Foreskin keratinocyte (primary cell): ENCODE measurements at places on chromosomes 16 and 17. TPM values are rescaled to one million over a fixed set of nuclear protein-coding genes. Genes with fewer than 3 reads are reported as not detected.

- no peak for DNase-seq
Observed at GRCh38 chr16:23048164-23048563, 101.1 kb downstream of the USP31 start.

DNA sequence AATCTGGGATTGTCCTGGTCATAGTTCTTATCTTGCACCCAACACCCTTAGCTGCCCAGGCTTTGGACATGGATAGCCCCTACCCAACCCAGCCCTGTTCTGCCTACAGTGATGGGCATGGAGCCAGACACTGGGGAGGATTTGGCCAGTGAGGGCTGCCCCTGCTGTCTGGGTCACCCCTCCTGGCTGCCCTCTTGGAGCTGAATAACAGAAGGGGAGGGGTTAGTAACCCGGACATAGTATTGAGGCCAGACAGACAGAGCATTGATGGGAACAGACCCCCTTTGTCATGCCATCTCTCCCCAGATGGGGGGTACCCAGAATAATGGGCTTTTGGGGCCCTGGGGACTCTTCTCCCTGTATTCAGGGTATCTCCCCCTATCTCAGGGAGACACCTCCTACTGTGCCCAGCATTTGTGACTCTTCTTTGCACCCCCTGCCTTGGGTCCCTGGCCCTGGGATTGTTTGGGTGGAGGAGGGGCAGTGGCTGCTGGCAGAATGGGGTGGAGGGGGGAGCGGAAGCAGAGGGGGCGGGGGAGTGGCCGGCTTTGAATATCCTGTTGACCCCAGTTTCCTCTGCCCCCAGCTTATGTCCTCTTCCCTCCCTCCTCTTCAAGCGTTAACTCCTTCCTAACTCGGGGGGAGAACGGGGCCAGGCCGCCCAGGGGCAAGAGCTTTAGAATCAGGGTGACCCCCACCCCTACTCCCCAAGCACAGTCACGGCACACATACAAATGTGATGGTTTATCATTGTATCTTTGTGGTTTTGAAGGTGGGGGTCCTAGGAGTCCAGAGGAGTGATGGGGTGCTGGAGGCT lies 17.0 kb downstream of the GJD3 start:
- no peak for DNase-seq

DNA sequence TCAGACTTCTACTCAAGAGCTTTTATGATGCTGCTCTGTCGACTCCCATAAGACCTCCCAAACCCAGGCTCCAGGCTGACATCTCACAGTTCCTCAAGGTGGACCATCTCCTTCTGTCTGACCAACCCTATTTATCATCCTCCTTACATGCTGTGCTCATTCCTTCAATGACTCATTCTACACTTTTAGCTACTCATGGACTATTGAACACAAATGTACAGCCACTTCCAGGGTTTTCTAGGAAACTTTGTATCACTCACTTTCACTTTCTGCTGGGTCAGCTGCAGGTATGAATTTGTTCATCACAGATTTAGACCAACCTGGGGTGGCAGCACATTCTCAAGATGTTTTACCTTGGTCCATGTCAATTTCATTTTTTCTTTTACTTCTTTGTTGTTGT lies 162.4 kb upstream of the FAM20A start:
- DNase-seq, result peak; percentile 75

DNA sequence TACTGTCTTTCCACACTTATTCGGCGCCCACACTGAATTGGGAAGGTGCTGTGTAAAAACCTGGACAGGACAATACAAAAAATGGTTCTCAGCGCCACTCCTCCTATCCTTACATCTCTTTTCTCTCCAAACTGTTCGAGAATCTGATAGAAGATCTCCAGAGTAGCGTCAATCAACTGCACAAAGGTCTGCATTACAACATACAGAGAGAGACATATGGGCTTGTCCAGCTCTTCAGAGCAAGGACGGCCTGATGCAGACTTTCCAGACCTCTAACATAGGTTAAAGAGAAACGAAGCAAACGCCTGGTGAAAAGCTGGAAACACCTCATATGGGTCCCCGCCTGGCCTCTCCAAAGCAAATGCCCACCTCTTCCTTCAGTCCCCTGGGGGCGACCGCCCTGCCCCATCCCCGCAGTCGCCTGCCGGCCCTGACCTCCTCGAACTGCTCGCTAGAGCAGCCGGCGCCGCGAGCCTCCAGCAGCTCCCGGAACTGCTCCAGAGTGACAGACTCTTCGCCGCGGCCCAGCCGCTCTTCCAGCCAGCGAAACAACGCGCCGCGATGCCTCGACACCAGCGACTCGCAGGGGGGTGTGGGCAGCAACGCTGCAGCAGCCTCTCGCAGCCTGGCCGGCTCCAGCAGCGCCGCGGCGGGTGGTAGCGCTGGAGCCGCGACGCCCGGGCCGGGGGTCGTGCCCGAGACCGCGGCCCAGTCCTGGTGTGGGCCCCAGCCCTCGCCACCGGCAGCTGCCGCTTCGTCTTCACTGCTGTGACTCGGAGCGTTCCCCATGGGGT lies 526 bp downstream of the ZZEF1 start:
- DNase-seq, result no peak

DNA sequence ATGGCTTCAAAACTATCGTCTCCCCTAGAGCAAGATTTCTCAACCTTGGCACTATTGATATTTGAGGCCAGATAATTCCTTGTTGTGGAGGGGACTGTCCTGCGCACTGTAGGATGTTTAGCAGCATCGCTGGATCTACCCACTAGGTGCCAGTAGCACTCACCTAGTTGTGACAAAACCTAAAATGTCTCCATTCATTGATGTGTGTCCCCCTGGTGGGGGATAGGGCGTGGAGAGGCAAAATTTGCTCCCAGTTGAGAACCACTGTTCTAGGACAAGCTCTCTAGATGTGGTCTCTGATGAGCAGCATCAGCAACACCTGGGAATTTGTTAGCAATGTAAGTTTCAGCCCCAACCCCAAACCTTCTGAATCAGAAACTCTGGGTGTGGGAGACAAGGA lies 259.0 kb downstream of the XYLT1 start:
- no peak for DNase-seq

GRCh38 chr17:33205552-33205951 lies 87.5 kb downstream of the ASIC2 start:
- no peak for DNase-seq

DNA sequence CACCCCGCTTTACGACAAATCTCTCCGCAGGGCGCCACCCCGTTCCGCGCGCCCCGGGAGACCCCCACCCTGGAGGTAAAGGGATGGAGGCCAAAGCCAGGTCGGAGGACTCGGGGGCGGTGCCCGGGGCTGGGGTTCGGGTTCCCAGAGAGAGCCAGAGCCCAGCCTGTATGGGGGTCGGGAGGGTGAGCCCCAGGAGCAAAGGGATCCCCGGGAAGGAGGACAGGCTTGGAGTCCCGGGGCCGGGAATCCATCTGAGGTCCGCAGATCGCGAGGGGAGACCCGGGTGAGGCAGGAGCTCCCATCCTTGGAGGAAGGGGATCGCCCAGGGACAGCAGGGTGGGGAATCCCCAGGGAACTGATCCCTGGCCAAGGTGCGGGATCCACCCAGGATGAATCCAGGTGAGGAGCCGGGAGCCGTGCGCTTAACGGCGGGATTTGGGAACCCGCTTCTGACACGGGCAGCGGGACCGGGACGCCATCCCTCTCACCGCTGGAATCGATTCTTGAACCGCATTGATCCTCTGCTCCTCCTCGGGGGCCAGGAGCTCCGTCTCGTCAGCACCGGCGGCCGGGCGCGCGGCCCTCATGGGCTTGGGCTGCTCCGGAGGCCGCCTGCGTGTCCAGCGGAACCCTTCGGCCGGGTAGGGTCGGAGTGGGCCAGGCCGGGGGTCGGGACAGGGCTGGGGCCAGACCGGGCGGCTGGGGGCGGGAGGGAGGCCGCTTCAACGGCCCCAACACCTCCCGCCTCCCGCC lies at the start of gene MMD:
Gene MMD, minus strand, starts transcription at position 657 of the 756 bp plus-strand sequence. Its CDS starts 140 bp downstream, at position 517.
- DNase-seq, result no peak

DNA sequence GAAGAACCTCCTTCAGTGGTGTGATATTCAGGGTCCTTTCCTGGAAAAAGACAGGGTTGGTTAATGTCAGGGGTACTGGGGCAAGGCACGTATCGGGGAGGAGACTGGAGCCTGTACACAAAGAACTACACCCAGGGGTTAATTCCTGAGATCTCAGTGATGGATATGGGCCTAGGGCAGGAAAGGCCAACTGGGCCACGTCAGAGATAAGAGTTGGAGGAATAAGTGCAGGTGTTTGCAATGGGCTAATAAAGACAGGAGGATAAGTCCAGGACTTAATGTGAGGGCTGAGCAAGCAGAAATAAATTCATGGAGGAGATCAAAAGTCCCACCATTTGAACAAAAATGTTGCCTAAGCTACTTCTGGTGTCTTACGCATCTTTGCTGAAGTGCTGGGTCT lies 10.4 kb upstream of the HERPUD1 start:
- DNase-seq, result no peak

GRCh38 chr17:74654742-74655141 lies 31.2 kb upstream of the CD300E start:
- DNase-seq, result no peak

- DNase-seq, result no peak
Observed at GRCh38 chr16:57982385-57982784, 11.5 kb upstream of the CNGB1 start.

DNA sequence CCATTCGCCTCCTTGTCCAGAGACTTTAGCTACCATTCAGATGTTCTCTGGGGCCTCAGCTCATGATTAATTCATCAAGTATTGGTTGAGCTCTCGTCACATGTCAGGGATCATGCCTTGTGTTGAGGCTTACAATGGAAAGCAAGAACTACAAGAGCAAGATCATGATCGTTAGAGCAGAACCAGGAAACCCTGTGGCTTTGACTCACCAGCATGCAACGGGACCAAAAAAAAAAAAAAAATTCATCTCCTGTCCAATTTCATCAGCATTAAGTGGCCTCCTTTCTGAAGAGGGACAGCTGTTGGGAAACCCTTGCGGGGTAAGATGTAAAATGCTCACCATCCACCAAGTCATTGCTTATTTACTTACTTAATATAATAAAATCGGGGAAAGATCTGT lies 12.1 kb upstream of the USP10 start:
- DNase-seq, result peak; percentile 80

DNA sequence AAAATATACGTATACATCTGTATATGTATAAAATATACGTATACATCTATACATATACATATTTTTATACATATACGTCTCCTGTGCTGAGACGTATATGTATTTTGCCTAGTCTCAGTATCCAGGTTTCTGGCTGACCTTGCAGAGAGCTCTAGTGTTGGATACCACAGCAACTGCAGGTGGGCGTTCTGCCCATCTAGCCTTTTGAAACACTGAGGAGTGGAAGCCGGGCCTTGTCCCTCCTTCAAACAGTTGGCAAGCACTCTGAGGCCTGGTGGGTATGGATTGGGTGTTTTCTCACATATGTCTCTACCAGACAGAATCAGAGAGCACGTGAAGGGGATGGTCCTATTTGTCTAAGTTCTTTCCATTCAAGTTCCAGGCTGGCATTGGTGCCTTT lies 39.4 kb upstream of the MRC2 start:
- no peak for DNase-seq

DNA sequence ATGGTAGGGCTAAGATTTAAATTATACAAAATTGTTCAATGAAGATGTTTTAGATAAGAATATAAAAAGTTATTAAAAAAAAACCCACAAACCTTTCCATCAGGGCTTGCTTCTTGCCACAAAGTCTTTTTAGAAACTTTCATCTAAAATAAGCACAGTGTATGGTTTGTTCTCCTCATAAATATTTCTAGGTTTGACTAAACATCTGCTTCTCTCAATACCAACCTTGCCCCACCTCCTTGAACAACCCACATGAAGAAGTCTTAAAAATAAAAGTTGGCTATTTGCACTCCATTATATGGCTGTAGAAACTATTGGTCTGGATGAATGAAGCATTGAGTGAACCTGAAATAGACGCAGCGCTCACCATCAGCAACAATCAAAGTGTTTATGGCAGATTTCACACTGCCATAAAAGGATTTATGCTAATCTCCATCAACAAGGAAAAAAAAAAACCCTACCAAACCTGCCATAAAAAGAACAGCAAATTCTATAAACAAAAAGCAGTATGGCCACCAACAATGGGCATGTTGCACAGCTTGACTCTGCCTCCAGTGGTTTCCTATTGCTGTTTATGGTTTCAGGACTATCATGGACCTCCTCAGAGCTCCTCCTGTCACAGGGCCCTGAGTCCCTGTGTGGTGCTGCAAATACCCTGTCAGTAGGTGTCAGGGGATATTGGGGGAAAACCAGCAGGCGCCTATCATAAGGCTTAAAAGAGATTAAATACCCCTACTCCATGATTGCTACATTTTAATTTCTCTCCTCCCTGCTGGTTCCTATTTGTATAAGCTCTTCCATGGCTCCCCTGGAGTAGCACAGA lies 37.6 kb downstream of the SNX11 start:
- no peak for DNase-seq

DNA sequence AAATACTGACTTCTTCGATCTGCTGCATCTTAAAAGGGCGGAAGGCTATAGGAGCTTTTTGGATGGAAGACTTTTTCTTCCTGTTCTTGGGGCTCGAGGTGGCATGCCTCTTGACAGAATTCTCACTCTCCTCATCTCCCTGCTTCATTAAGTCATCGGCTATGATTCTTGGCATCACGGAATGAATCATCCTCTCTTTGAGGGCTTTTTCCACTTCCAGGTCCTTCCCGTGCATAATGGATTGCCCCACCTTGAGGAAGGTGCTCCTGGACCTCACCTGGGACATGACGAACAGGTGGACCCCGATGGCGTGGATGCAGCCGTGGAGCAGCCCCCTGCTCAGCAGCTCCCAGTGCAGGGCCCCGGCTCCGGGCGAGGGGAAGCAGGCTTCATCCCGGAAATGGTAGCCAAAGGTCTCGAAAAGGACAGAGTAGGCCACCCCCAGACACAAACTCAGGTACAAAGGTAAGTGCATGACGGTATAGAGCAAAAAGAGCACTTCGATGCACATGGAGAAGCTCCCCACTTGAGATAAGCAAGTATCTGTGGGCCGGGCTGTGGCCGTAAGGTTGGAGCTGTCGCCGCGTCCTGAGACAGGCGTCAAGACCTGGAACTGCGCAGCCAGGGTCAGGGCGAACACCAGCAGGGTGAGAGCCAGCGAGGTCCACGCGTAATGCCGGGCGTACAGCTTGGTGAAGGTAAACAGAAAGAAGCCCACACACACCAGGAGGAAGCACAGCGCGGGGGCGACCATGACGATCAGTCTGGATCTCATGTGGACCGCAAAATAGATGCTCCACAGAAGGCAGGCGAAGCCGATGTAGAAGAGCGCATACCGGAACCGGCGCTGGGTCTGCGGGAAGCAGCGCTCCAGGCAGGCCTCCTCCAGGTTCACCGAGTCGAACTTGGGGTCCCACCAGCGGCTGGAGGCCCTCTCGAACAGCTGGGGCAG lies 1.7 kb downstream of the ADCY9 start:
- DNase-seq, result no peak

- no peak for DNase-seq
Observed at GRCh38 chr16:2954656-2955381, 9.3 kb upstream of the KREMEN2 start.

The HP gene
- not detected in 2 replicates for total RNA-seq

The KRT39 gene
- not detected in 2 replicates for total RNA-seq

The MIEF2 gene
- 14.7 and 14.9 TPM in 2 replicates for total RNA-seq

The KCNJ16 gene
- total RNA-seq, result not detected in 2 replicates

The OR1E1 gene
- total RNA-seq, result not detected in 2 replicates

The SCN4A gene
- not detected in 2 replicates for total RNA-seq

The HSD11B2 gene
- total RNA-seq, result 0.78 and 1.1 TPM in 2 replicates

The CNP gene
- total RNA-seq, result 56.3 and 56.9 TPM in 2 replicates

The EMP2 gene
- 30.8 and 31.7 TPM in 2 replicates for total RNA-seq

The SOX8 gene
- total RNA-seq, result not detected in 2 replicates

The SHCBP1 gene
- total RNA-seq, result 28.8 and 37.1 TPM in 2 replicates

The KRTAP2-1 gene
- not detected in 2 replicates for total RNA-seq

The CHST5 gene
- 0.04 TPM in 1 of 2 replicates, not detected in the other for total RNA-seq
